ENCODE measurements at places on chromosomes 1 and 21. TPM values are rescaled to one million over a fixed set of nuclear protein-coding genes. Genes with fewer than 3 reads are reported as not detected.

Gene S100A14
- total RNA-seq: 1.8 TPM

Gene RPS6KA1
- 51.8 TPM for total RNA-seq

Gene JAM2
- not detected for total RNA-seq

Gene FMN2
- 2.6 TPM for total RNA-seq

Gene CYP4B1
- not detected for total RNA-seq

Gene LPGAT1
- 37.0 TPM for total RNA-seq

Gene SPRR2B
- not detected for total RNA-seq

Gene HJV
- total RNA-seq: not detected

Gene ERG
- total RNA-seq: not detected

Gene TBX15
- 0.27 TPM for total RNA-seq

Gene UBXN10
- not detected for total RNA-seq

Gene TRNP1
- total RNA-seq: 52.2 TPM

Gene RGS8
- 0.04 TPM for total RNA-seq

Gene LINGO4
- total RNA-seq: not detected

Gene S100A10
- 330 TPM for total RNA-seq

Gene IL20
- not detected for total RNA-seq

Gene TNFRSF18
- not detected for total RNA-seq

Gene TENT5C
- under 0.01 TPM for total RNA-seq

Gene ACOT11
- total RNA-seq: 0.30 TPM

Gene CCDC27
- not detected for total RNA-seq

Gene CNIH3
- 11.2 TPM for total RNA-seq

Gene RHOU
- 0.30 TPM for total RNA-seq

Gene CHI3L2
- 0.34 TPM for total RNA-seq

Gene TMPRSS2
- 0.19 TPM for total RNA-seq

Gene CD5L
- total RNA-seq: not detected

Gene GJA5
- 1.2 TPM for total RNA-seq
